ENCODE measurements at places on chromosomes 1 and 21.

GRCh38 chr1:207897188-207897587 is 13.7 kb downstream of the CD34 start:
- ATAC-seq: no peak

DNA sequence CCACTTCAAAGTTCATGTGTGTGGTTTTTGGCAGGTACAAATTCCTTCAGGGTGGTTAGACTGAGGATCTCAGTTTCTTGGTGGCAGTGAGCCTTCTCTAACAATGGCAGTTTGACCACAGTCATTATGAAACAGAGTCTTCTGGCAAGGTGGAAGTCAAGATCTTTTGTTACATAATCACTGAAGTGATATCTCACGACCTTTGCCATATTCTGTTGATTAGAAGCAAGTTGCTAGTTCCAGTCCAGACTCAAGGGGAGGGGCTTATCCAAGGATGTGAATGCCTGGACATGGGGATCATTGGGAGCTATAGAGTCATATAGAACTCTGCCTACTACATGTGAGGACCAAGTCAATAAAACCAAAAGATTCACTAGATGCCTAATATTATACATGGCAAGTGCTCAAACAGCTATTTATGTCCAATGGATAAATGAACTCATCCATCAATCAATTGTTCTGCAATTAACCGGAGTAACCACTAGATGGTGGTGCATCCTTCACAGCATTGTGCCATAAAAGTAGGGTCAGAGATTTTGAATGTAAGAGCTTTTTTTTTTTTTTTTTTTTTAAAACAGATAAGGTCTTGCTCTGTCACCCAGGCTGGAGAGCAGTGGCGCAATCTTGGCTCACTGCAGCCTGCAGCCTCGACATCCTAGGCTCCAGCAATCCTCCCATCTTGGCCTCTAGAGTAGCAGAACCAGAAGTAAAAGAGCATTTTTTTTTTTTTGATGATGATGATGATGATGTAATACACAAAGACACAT is 131.9 kb downstream of the CRB1 start:
- peak; percentile 64 for ATAC-seq

DNA sequence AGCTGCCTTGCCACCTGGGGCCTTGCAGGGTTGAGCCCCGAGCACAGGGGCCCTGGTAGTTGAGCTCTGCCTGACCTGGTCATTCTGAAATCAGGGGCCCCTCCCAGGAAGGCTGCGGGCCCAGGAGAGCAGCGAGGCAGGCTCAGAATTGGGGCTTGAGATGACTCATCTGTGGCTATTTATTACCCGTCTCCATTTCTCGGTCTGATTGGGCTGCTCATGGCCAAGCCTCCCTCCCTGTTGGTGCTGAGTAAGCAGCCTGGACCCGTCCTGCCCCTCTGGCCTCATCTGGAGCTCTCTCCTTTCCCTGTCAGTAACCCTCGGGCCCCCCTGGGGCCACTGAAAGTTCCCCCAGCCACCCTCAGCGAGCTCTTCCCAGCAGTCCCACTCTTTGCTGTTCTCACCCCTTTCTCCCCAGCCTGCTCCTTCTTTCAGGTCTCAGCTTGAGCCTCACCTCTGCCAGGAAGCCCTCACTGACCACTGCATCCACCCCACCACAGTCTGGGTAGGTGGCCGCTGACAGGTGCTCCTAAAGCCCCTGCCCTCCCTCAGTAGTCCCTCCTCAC is 11.0 kb upstream of the TNFRSF8 start:
- ATAC-seq: peak; percentile 50

- no peak for ATAC-seq
Observed at GRCh38 chr1:71377886-71378285, 297.1 kb upstream of the ZRANB2 start.

DNA sequence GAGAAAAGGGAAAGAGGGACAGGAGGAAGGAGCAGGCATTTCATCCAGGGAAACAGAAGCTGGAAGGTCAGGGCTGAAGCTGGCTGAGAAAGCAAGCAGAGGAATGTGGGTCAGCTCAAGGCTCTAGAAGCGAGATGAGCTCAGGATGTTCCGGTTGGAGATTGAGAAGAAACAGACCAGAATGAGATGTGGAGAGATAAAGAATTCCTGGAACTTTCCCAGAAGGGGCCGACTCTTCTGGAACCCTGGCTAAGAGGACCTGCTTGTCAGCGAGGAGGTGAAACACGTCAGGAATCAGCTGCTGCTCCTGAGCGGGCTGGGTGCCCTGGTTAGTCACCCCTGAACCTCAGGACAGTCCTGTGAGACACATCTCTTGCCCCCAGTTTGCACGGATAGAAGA is 75.9 kb downstream of the HUNK start:
- ATAC-seq: no peak

DNA sequence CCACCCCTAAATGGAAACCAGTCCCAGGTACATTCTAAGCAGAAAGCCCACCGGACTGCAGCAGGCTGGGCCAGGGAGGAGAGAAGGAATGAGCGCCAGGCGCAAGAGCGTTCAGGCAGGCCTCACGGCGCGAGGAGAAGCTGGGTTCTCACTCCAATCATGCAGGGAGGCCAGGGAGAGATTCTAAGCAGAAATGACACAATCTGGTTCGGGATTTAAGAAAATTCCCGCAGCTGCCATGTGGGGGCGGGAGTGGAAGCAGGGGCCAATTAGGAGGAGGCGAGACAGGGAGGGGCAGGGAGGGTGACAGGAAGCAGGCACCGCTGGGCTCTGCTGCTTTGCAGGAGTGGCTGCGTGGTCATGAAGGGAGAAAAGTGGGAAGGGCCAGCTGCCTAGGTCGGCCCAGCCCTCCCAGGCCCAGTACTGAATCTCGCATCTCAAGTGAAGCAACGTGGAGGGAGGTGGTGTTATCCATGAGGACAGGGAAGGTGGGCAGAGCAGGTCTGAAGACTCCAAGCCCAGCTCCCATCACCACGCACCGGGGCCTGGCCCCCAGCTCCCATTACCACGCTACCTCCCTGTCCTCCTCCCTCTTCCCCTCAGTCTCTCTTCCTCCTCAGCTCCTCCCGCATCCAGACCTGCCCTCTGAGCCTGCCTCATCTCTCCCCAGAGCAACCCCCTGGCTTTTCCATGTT is 11.8 kb downstream of the NPHP4 start:
- ATAC-seq: no peak

DNA sequence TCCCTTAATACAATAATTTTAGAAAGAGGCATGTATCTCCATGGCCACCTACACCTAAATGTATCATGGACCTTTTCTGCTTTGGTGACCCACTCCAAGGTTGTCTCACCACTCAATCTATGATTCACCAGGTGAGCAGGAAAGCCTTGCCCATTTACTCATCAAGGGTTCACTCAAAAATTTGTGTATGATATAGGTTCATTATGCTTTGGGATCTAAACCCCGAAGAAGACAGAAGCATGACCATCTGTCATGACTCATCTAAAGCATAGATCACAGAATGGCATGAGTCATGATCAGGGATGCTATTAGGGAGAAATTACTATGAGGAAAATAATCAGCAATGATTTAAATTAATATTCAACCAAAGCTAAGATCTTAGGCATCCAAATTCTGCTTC is 38.5 kb downstream of the PYHIN1 start:
- peak; percentile 84 for ATAC-seq

- ATAC-seq: no peak
Observed at GRCh38 chr1:234584926-234585325, 25.1 kb downstream of the IRF2BP2 start.

DNA sequence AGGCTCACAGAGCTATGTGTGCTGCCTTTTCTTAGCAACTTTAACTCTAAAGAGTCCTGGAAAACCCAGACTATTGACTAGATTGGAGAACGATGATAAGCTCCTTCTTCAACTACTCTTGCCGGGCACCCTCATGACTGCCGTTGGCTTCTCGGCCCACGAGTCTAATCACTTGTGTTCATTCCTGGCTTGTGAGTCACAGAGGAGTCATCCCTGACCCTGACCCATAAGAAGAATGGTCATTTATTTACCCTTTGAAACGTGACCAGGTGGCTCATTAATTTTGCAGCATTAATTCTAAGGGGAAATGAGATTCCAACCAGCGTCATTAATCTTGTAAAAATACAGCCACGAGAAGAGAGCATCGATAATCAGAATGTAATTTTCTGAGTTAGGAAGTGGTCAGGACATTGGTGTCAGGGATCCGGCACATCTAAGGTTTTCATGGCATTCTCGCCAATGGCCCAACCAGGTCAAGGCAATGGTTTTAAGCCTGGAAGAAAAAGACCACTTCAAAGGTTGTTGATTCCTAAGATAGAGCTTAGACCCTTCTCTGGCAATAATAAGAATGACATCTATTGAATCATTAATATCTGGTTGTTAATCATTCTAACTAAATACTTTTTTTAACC is 183.6 kb upstream of the RUNX1 start:
- no peak for ATAC-seq

- no peak for ATAC-seq
Observed at GRCh38 chr1:209926045-209926444, 12.0 kb upstream of the SYT14 start.

- no peak for ATAC-seq
Observed at GRCh38 chr1:204094856-204095634, 22.1 kb downstream of the SOX13 start.

DNA sequence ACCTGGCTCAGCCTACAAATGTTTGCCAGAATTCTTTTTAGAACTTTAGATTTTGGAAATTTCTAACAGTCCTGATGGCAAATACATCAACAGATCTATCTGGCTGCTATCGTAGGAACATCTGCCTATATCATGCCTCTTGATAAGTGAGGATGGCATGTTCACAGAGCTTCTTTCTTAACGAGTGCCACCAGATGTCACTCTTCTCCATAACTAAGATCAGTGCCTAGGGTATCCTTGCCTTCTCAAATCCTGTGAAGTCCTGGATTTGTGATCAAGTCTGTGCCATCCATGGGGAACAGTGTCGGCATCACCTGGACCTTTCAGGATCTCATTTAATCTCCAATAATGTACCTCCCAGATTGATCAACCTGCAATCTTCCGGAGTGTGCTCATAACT is 36.5 kb upstream of the CD5L start:
- ATAC-seq: no peak

- ATAC-seq: no peak
Observed at GRCh38 chr1:211764701-211765100, 65.9 kb downstream of the LPGAT1 start.

DNA sequence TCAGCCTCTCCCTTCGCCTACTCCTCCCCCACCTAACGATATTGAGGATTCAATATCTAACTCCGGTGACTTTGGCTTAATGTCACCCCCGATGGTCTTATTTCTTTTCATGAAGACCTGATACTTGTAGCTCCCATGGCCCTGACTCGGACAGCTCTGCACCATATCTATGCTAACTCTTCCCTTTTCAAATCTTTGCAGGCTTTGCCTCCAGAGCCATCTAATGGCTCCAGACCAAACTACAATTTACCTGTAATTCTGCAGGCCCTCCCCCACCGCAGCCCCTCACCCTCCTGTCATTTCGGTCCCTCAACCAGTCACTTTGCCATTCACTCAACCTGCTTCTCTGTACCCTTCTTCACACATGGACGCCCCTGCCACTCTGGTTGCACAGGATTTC is 7.9 kb upstream of the GSTM5 start:
- ATAC-seq: no peak

- ATAC-seq: no peak
Observed at GRCh38 chr1:150804671-150805070, 3.4 kb downstream of the CTSK start.

GRCh38 chr1:79124756-79125155 is 118.2 kb upstream of the ADGRL4 start:
- no peak for ATAC-seq

- ATAC-seq: peak; percentile 97
Observed at GRCh38 chr1:148318123-148318903, 164.8 kb downstream of the PPIAL4G start.

GRCh38 chr1:187009320-187009719 is 180.6 kb downstream of the PLA2G4A start:
- no peak for ATAC-seq

DNA sequence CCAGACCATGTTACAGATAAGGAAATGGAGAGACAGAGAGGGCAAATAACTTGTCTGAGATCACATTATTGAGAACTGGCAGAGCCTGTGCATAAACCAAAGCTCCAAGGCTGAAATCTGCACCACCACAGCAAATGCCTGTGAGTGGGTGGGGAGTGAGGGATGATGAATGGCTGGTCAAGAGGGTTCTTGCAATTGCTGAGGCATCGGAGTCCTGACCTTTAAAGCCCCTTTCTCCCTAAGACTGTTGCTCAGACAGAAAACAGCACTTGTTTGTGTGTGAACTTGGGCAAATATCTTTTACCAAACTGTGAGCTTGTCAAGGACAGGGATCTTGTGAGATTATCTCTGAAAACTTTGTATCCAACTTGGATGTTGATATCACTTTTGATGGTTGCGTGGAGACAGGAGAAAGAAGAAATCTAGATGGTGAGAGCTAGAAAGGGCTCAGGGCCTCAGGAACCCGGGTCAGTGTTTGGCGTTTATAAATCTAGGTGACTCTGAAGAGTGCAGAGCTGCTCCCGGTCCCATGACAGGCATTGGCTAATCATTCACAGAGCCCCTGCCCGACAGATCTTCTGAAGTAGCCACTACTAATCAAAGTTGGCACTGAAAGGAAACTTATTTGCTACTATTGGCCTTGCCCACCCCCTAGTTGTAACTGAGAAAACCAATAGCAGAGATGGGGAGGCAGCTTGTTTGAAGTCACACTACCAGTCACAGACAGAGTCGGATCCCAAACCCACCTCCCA is 122.3 kb downstream of the FOXD2 start:
- ATAC-seq: no peak

GRCh38 chr1:26743426-26744059 is 44.2 kb upstream of the PIGV start:
- no peak for ATAC-seq

- no peak for ATAC-seq
Observed at GRCh38 chr1:47578026-47578720, 140.3 kb downstream of the FOXD2 start.

GRCh38 chr1:166155108-166155507 is 11.7 kb downstream of the FAM78B start:
- no peak for ATAC-seq

DNA sequence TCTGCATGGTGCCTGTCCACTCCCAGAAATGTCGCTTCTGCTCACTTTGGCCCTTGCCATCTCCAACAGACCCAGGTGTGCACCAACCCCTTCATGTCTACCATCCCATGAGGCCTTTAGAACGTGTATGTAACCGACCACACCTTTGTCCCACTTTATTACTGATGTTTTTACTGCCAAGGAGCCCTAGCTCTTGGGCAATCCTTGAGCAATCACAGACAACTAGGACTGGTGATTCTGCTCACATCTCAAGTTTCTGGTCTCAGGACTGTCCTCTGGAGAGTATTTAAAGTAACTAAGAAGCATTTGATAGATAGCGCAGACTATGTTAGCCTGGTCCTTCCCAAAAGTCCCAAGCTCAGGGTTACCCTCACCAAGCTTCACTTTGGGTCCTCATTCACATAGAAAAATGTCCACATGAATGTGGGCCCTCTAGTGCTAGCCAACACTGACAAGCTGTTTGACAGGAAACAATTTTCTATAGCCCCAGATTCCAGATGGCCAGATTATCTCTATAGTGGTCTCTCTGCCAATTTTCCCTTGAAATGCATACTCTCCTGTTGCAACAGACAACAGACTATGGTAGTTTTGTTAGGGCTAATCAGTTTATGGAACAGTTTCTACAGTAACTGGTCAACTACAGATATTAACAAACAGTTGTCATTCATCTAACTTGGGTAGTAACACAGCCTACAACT is 6.9 kb upstream of the TMEM81 start:
- no peak for ATAC-seq
